ENCODE measurements at places on chromosomes 2 and 18.

DNA sequence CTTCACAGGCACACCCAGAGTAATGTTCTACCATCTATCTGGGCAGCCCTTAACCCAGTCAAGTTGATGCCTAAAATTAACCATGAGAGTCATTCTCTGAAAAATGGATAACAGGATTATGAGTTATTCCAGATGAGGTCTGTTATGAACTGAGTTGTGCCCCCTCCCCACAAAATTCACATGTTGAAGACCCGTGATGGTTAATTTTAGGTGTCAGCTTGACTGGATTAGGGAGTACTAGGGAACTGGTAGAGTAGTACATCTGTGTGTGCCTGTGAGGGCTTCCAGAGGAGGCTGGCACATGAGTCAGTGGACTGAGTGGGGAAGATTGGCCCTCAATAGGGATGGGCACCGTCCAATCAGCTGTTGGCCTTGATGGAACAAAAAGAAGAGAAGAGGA lies 110.4 kb upstream of the MYCN start:
- no peak for DNase-seq

GRCh38 chr18:6374935-6375529 lies 39.7 kb downstream of the L3MBTL4 start:
- DNase-seq = no peak

DNA sequence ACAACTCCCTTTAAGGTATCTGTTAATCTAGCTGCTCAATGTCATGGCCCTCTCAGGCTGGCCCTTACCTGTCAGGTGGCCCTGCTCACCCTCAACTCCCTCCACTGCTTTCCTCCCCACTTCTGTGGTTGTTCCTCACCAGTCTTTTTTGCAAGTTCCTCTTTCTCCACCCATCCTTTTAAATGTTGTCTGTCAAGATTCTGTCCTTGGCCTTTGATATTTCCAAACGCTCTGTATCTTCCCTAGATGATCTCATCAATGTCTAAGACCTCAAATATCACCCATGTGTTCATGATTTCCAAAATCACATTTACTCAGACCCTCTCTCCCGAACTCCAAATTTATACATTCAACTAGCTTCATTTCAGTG lies 3.5 kb downstream of the PTPN2 start:
- no peak for DNase-seq

DNA sequence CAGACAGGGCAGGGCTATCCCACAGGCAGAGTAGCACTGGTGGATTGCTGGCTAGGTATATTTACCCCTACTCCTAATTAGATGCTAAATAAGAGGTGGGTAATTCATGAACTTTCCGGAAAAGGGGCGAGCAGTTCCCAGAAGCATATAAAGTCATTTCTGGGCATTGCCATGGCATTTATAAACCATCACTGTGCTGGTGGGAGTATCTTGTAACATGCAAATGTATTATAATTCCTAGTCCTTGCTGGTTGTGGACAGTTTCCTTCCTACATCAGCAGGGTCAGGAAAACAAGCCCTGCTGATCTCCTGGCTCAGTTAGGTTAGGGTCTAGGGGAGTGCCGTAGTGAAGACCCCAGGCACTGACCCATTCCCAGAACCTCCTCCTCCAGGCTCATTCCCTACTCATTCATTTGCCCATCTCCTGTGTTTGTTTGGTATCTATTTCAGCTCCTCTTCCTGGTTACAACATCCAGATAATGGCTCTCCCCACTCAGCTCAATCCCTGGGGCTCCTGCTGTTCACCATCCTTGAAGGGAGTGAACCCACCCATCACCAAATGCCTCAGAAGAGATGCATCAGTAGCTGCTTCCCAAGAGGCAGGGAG lies 282.7 kb downstream of the SRBD1 start:
- DNase-seq = no peak

DNA sequence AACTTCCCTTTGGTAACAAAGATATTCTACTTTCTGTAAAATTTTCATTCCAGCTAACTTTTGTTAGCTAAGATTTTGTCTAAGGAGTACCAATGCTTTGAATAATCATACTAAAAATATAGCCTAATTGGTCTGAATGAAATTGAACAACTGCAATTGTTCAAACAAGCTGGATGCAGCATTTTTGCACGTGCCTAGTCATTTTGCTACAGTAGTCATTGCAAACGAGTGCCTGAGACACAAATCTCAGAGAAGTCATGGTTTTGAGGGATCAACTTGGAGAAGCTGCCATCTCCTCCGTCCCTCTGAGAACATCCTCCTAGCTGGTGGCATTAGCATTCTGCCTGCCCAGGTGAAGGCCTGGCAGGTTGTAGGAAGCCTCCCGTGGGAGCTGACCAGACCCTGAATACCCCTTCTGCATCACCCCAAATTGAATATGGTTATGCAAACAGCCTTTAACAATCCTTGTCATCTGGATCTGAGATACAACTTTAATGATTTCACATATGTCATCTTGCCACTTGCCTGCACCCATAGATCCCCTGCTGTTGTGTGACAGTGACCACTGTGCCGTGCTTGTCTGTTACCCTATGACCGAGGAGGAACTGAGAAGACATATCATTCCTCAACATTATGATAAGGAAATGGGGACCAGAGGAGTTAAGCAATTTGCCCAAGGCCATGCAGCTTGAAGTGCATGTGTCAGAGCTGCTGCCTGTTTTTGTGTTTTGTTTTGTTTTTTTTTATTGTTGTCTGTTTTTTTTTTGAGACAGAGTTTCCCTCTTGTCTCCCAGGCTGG lies 29.1 kb upstream of the MGAT4A start:
- DNase-seq = no peak

DNA sequence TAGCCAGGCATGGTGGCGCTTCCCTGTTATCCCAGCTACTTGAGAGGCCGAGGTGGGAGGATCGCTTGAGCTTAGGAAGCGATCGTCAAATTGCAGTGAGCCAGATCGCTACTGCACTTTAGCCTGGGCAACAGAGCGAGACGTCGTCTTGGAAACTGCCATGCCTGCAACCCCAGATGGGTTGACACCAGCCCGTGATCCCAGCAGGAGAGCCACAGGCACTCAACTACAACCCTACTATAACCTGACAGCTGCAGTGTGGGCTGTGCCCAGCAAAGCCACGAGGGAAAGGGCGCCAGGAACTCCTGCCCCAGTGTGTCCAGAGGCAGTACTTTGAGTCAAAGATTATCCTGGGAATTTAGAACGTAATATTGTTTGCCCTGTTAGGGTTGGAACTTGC lies 85.6 kb downstream of the SS18 start:
- DNase-seq = no peak

- DNase-seq = no peak
Measured at GRCh38 chr2:171238946-171239345, 78.3 kb upstream of the TLK1 start.

DNA sequence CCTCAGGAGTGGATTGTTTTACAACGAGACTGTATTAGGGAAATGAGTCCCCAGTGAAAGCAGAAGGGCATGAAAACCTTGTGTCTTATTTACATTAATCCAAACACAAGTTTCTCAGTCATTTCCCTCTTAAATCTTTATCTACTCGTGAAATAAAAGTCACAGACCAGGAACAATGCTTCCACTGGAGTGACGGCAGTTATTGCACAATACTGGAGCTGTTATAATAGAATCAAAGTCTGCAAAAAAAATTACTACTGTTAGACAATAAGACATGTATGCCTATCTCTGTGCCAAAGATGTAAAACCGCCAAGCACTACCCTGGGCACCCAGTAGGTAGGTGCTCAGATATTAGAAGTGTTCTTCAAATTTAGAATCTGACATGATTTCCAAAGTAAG lies 375.5 kb downstream of the ZNF521 start:
- DNase-seq = no peak

GRCh38 chr18:14768241-14768640 lies 20.3 kb downstream of the ANKRD30B start:
- DNase-seq = no peak

- DNase-seq = no peak
Measured at GRCh38 chr2:61283443-61284160, 121.6 kb downstream of the C2orf74 start.

DNA sequence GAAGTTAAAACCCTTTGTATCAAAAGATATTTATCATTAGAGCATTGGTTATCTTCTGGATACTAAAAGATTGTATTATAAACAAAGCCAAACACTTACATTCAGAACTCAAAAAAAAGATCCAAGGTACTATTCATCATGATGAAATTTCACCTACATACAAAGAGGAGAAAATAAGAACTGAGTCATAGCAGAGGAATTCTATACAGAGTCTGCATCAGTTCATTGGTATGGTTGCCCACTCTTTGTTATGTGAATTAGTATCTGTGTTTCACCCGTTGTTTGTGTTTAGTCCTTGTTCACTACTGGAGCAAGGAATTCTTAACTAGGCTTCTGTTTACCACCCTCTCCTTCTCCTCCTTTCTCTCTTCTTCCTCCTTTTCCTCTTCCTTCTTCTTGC lies 157.9 kb downstream of the LNPK start:
- DNase-seq = no peak

DNA sequence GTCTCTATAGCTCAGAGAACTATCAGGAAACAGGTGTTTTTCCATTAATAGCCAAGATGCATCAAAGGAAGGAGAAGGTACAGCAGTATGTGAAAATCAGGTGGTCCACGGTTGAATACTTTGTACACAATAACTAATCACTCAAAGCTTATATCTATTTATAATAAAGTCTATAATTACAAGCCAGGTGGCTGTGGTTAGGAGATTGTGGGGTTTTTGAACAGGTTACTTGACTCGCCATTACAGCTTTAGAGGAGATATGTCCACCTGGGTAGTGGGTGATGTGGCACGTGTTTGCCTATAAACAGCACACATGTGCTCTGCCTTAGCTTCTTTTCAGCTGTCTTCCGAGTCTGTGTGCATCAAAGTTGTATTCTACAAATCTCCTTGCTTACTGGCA lies 892.2 kb upstream of the ZEB2 start:
- no peak for DNase-seq

- no peak for DNase-seq
Measured at GRCh38 chr18:53219853-53220252, 879.9 kb downstream of the DCC start.

DNA sequence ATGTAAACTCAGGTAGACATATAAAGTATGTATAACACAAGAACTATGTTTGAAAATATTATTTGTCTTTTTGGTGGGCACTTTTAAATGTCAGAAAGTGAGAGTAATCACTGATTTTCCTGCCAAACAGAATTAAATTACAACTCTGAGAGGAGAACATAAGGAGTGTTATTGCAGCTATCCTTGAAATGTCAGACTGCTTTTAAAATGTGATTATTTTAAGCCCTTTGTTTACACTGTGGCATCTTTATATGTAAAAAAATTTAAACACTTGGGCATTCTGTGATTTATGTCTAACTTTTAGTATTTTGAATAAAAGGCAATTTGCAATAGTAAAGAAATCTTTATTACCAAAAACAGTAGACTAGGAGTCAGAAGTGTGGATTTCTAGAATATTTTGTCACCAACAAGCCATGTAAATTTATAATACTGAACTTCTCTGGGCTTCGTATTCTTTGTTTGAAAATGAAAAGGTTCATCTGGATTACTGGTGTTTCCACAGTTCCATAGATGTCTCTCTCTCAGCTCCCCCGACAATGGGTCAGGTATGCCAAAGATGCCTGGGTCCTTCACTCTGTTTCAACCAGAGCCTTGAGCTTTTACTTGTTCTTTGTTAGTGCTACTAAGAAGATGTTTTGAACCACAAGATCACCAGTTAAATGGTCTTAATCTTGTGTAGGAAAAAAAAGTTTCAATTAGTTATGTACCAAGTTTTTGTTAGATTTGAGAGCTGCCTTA lies 38.8 kb downstream of the GULP1 start:
- DNase-seq = no peak

DNA sequence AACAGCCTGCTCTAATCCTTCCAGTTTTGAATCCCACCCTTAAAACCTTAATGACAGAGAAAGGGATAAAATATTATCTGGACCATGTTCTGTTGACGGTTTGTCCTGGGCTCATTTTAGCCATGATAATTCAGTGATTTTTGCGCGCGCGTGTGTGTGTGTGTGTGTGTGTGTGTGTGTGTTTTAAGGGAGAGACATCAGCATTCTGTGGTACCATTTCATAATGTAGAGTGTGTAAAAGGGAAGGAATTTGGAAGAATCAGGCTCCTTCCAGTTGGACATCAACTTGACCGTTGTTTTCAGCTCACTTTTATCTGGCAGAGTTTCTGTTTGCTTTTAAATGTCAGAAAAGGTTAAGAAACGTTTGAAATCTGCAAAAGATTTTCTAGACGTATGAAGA lies 535.5 kb downstream of the TNS1 start:
- no peak for DNase-seq

- no peak for DNase-seq
Measured at GRCh38 chr2:15732341-15733077, 140.8 kb downstream of the DDX1 start.

- no peak for DNase-seq
Measured at GRCh38 chr18:9855681-9856080, 30.1 kb upstream of the TXNDC2 start.

DNA sequence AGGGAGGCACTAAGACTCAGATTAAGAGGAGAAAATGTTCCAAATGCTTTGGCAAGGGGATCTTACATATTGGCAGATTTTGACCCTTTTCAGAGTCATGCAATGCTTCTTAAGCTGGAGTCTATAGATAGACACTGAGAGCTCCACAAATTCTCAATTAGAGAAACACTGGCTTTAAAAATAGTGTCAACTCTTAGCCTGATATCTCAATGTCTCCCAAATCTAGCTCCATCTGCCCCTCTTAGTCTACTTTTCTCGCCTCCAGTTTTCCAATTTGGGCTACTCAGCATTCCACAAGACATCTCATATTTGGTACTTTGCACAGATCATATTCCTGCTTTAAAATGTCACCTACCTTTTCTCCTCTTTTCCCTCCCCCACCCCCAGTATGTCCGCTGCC lies 232.6 kb downstream of the LRRTM1 start:
- DNase-seq = no peak

GRCh38 chr18:48962252-48962993 lies 11.7 kb upstream of the SMAD7 start:
- no peak for DNase-seq

DNA sequence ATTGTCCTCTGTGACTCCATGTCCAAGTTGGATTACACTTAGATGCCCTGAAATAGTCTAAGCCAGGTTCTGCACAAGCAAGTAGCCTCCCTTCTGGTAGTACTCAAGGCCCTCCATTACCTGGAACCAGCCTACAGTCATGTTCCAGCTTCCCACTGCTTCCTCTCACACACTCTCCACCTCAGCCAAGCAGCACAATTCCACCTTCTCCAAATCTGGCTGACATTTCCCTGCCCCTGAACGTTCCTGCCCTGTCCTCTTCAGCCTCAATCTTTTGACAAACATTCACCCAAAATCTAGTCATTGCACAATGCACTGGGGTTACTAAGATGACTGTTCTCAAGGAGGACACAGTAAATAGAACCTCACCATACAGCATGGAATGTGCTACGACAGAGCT lies 95.3 kb upstream of the KLHL29 start:
- DNase-seq = no peak

- no peak for DNase-seq
Measured at GRCh38 chr2:217362710-217363109, 502.8 kb upstream of the TNP1 start.

Measured in stimulated activated CD8-positive, alpha-beta memory T cell treated with anti-CD3 and anti-CD28 coated beads, Interleukin-7, amount 100 ng/mL, for 1 hour (primary cell).